ENCODE measurements at places on chromosomes 11 and 22.

DNA sequence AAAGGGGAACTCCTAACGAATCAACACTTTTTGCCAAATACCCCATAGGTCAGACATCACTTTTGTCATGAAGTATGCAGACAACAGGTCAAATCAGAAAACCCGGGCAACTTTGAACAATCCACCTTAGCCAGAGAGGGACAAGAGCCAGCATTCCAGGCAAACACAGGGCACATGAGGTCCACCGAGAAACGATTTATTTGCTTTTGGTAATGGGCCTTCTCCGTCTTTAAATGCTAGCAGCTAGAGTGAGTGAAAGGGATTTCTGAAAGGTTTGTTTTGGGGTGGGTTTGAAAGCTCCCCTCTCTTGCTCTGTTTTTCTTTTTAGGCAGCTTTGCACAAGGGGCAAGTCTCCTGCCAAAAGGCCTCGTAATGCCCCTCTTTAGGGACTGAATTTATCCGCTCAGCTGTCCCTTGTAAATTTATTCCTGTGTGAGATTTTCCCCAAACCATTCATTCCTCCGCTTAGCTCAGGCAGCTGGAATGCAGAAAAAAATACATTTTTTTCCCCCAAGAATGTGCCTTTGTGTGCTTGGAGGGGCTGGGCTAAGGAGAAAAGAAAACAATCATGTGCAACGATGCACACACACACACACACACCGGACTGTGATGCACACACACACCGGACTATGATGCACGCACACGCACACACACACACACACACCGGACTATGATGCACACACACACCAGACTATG, 196.9 kb downstream of the SNX19 start:
- DNase-seq = peak; percentile 18

DNA sequence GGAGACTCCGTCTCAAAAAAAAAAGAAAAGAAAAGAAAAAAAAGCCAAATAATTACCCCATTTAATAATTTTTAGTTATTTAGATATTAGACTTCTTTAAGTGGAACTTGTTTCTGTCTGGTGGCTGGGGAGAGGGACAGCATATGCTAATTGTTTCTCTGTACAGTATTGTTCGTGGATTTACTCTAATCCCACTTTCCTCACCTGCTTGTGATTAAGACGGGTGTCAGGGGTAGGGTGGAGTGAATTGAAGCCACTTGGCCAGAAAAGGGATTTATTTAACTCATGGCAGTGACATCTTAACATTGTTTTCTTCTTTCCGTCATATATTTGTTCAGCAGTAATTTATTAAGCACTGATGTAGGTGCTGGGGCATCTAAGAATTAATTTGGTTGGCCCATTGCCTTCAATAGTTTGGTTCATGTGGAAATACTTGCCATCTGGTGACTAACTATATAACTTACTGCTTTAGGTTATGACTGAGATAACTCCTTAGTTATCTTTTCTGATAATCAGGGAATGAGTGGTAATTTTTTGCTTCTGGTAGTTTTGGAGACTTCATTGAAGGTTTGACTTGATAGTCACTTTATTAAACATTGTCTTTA, 4.6 kb downstream of the TNRC6B start:
- DNase-seq = no peak

DNA sequence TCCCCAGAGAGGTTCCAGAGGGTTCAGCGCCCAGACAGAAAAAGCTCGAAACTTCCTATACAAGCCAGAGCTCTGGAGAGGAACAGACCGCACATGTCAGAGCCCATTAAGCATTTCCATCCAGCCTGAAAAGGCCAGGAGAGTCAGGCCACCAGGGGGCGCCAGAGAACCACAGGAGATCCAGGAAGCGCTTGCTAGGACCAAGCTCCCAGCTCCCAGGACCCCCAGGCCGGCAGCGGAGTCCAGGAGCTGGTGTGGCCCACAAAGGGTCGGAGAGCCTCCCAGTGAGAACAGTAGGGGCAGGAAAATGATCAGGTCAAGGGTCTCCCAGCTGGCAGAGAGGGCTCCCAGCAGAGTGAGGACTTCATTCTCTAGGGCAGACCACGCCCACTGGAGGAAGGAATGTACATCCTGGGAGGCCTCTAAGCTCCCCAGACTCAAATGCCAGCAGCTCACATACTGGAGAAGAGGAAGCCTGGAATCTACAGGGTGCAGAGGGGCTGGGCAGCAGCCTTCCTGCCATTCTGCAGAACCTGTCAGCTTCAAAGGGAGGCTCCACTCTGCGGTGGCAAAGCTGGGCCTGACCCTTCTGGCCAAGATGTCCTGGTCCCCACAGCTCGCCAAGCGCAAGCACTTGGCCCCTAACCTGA, 2.1 kb upstream of the MEI1 start:
- peak; percentile 73 for DNase-seq

DNA sequence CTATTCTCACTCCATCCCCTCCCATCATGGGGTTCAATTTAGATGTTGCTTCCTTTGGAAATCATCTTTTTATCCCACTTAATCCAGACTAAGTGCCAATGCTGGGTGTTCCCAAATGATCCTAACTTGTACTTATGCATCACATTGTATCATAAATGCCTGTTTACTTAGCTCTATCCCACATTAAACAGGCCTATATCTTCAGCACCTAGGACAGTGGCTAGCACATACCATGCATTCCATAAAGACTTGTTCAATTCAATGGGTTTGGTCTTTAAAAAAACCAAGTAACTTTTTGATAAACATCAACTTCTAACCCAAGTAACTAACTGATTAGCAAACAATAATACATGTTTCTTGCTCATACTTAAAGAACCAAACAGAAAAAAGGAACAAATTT, 40.6 kb downstream of the RSF1 start:
- peak; percentile 39 for DNase-seq

- DNase-seq = peak; percentile 26
These were observed 12.0 kb downstream of the IFITM10 start for GRCh38 chr11:1738380-1738779.

- DNase-seq = peak; percentile 88
These were observed 4.3 kb downstream of the ZC3H7B start for GRCh38 chr22:41305646-41306045.

Data from M059J (cell line).